ENCODE measurements at places on chromosomes 6 and 20.

DNA sequence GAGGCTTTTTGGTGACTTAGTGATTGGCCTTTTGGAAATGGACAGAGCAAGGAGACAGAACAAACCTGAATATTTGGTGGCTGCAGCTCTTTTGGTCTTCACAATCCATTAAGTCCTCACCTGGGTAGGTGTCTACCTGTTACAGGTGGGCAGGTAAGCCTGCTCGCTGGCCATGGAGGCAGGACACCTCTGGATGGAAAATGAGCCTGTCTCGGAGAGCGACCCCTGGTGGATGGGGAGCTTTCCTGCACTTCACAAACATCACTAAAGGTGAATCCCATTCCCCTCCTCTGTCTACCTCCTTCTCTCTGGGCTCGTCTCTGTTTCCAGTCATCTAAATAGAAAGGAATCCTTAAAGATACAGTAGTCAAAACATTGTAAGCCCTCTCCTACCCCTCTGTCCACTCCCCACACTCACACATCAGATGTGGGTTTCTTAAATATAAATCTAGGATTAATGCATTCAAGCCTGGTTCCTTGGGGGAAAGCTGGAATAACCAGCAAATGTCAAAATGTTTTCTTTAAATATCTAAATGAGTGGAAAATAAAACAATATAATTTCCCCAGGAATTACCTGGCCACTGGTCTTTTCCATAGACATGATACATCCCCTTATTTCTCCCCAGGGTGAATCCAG is 304.9 kb downstream of the CDH26 start:
- peak; percentile 4 for DNase-seq

DNA sequence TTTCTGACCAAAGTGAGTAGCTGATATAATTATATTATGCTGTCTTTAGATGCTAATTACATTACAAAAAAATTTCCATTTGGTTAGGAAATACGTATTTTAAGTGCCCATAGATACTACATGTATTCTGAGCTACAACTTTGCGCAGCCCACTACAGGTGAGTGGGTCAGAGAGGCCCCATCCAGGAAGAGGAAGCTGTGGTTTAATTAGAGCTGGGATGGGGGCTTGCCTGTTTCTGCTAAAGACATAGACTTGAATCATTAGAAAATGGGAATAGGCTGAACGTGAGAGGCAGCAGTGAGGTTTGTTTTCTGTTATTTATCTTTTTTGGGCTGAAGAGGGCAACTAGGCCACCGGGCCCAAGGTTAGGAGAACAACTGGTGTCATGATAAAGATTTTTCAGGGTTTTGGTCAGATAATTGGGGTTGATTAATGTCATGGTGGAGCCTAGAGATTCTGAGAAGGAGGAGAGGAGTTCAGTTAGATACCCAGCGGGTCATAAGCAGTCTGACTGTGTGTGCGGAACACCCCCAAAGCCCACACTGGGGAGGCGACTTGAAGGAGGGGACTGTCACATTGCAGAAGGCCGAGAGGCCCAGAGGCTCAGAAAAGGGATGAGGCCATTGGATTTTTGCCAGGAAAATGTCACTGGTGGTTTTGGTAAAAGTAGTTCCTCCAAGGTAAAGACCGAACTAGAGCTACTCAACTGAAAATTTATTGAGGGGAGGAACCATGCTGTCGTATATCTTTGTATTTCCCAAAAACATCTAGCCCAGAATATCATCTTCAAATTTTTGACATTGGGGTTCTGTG is 14.5 kb upstream of the IRF4 start:
- DNase-seq = no peak

- no peak for DNase-seq
These were observed 229.1 kb downstream of the NFATC2 start for GRCh38 chr20:51313358-51313827.

- DNase-seq = no peak
These were observed 1.1 kb upstream of the DCBLD1 start for GRCh38 chr6:117481278-117481925.

- no peak for DNase-seq
These were observed 1.1 kb downstream of the DEF6 start for GRCh38 chr6:35298625-35299140.

DNA sequence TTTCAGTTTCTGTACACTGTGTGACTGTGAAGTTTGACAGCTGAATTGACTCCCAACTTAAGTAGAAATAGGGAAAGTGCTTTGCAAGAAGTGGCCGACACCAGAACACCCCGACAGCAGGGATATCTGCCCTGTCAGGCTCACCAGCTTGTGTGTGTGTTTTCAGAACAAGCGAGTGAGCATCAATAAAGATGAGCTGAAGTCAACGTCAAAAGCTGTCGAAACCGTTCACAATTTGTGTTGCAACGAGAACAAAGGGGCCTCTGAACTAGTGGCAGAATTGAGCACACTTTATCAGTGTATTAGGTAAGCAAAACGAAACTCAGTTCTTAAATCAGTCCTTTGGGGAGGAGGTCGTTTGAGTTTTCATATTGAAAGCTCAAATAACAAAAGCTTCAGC is 10.7 kb downstream of the NELFCD start:
- DNase-seq = no peak

DNA sequence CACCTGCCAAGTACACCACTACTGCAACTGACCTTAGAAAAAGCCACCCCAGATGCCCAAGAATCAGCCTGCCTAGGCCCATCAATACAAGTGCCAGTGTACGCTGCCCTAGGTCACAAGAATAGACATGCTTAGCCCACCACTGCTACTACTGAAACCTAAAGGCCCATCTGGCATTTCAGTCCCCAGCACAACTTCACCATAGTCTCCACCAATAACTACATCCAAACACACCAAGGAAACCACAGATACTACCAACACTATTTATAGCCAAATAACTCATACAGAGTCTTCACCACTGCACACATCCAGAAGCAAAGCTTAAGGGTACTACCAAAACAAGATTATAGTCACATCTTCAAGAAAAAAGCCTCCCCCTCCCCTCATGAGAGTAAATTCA is 28.2 kb downstream of the TREML4 start:
- DNase-seq = no peak

DNA sequence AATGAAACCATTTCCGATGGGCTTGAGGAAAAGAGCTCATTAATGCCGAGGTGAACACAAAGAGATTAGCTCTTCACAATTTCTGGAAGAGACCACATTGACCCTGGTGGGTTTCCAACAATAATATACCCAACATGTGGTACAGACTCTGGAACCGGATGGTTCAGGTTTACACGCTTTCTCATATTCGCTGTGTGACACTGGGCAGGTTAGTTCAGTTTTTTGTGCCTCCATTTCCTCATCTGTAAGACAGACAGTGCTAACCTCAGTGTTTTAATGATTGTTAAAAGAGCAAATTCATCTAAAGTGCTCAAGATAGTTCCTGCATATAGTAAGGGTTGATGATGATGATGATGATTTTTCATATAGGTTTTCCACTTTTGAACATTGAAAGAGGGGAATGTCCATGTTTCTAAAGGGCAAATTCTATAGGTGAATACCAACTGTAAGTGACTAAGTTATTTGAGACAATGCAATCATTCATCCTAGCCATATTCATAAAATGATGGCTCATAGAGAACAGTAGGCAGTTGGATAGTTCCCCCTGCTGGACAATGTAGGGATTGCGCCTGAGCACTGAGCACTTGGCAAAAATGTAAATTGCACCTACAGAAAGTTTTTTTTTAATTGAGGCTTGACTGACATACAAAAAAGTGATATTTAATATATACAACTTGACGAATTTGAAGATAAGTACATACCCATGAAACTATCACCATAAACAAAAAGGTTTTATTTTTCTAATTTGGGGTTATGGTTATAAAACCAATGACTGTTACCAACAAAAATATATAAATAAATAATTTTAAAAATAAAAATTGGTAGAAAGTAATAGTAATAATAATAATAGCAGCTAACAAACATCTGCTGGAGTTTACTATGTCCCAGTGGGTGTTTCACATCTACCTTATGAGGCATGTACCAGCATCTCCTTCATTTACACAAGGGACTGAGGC is 2.1 kb upstream of the PERP start:
- peak; percentile 70 for DNase-seq

- no peak for DNase-seq
These were observed 4.3 kb downstream of the TNNC2 start for GRCh38 chr20:45822857-45823256.

DNA sequence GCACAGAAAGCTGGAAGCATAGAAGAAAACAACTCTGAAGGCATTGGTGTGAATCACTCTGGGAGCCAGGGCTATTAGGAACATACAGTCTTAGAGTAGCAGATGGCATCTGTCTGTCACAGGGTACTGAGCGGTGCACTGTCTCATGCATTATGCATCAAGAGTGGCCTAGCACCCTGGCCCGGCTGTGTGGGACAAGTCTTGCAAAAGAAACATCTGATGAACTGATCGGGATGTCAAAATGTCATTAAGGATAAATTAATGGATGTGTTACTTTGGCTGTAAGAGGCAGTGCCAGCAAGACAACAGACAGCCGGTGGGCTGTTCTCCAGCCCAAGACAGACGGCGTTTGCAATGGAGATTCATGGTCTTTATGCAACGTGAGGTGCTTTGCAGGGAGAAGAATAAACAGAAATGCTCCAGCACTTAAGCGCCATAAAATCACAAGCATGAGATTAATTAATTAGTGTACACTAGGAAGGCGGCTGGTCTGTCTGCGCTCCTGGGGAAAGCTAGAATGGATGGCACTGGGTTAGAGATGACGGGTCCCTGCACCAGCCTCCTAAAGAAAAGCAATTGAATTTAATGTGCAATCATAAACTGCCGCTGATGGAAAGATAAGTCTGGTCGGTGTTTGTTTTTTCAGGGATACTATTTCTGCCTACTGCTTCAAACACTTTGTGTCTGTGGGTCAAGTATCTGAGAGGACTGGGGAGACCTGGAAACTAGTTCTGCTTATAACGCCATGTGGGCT is 600.6 kb upstream of the CHD6 start:
- no peak for DNase-seq

DNA sequence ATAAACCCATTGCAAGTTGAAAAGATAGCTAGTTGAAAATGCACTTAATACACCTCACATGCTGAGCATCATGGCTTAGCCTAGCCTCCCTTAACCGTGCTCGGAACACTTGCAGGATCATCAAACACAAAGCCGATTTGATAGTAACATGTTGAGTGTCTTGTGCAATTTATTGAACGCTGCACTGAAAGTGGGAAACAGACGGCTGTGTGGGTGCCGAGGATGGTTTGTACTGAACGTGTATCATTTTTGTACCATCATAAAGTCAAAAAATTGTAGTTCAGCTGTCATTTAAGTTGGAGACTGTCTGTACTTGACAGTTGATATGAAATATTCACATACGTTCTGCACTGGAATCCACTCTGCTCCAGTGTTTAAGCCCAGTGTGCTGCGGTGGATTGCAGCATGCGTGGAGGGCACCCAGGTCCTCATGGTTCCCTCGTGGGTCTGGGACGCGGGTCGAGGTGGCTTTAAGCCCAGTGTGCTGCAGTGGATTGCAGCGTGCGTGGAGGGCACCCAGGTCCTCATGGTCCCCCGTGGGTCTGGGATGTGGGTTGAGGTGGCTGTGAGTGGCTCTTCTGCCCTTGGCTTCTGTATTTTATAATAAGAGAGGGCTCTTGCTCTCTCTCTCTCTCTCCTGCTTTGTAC is 77.0 kb downstream of the CDH4 start:
- DNase-seq = no peak

GRCh38 chr20:15059438-15059837 is 722.0 kb upstream of the FLRT3 start:
- no peak for DNase-seq

DNA sequence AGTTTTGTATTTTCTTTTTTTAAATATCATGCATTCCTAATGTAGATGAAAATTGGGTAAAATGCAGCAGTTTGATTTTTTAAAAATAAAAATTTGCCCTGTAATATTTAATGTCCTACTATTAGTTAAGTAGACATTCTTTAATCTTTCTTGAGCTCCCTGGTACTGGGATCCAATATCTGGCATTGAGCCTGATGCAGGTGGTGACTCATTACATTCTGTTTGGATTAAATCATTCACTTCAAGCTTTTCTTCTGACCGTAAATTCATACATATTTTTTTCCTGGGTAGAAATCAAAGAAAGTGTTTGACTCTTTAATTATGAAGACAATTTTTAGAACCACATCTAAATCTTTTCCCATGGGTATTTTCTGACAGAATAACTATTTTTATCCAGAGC is 768.8 kb upstream of the SLC35B3 start:
- no peak for DNase-seq

DNA sequence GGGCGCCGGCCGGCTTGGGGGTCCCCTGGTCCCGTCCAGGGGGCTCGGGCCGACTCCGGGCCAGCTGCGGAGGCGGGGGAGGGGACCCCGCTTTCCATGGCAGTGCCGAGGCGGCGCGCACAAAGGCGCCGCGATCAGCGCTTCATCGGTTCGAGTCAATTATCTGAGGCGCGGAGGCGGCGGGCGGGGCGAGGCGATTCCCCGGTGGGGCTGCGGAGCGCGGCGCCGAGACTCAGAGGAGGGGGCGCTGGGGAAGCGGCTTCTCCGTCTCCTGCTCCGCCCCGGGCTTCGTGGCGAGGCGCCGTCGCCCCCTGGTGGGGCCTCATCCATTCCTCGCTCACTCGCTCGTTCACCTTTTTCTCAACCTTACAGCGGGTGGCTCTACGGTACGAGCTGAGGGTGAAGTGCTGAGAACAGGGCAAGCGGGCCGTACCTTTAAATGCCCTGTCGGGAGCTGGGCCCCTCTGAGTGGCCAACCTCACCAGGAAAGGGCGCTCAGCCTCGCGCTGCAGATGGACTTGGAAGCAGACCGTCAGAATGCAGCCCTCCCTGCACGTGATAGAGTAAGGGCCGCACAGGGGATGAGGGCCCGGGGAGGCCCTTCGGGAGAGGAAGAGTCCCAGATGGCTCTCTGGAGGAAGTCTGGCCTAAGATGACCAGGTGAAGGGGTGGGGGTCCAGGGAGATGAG is 39.9 kb downstream of the SLC52A3 start:
- DNase-seq = peak; percentile 14

Measured in stimulated activated CD8-positive, alpha-beta memory T cell treated with anti-CD3 and anti-CD28 coated beads, Interleukin-7, amount 100 ng/mL, for 24 hours (primary cell).